ENCODE measurements at places on chromosomes 12 and 14.

DNA sequence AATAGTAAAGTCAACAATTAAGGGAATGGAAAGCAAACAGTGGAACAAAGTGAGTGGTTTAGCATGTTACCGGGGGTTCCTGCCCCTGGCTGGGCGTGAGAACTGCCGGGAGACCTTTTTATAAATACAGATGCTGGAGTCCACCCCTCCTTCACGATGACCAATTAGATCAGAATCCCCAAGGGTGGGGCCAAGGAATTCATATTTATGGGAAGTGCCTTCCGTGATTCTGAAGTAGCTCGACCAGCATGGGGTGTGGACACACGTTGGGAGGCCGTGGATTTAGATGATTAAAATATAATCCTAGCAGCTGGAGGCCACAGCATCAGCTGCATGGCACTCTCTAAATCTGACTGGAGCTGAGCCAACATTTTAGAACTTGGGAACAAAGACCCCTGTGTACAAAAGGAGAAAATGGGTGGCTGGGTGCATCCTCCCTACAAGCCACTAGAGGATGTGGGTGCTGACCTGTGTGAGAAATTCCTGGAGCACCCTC is 87.9 kb downstream of the SRRM4 start:
- DNase-seq: no peak

GRCh38 chr12:107025671-107026070 is 38.7 kb upstream of the MTERF2 start:
- no peak for DNase-seq

GRCh38 chr12:56998981-56999380 is 7.4 kb downstream of the ZBTB39 start:
- DNase-seq: no peak

GRCh38 chr12:6266541-6266966 is 43.9 kb upstream of the PLEKHG6 start:
- DNase-seq: no peak

DNA sequence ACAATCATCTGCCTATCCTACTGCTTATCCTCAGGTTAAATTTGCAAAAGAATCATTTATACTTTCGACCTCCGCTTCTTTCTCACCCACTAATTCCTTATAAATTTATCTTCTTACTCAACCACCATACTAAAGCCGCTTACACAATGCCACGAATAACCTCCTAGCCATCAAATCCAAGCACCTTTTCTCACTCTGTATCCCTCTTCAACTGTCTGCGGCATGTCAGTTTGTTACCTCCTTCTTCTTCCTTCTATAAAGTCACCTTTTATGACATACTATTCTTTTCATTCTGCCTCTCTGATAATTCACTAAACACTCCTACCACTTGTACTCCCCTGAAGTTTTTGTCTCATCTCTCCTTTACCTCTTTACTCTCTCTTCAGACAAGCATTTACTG is 66.3 kb downstream of the SEC23A start:
- DNase-seq: no peak

DNA sequence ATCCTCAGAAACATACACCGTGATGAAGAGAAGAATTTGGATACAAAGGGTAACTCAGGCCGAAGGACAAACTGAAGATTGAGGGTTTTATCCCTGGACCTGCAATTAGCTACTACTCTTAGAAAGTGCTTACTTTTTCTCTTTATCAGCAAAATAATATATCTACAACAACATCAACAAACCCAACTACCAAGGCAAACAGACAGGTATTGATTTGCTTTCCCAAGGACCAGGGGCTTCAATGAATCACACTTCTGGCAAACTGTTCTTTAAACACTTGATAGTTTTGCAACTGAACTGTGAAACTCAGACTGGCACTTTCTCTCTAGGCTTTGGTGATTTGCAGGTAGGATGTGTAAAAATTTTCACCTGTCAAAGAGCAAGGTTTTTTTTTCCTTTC is 247.5 kb downstream of the SEC23A start:
- DNase-seq: no peak

- no peak for DNase-seq
Observed at GRCh38 chr14:32382704-32383103, 53.6 kb downstream of the AKAP6 start.

- no peak for DNase-seq
Observed at GRCh38 chr12:130064999-130065398, 97.3 kb upstream of the FZD10 start.

DNA sequence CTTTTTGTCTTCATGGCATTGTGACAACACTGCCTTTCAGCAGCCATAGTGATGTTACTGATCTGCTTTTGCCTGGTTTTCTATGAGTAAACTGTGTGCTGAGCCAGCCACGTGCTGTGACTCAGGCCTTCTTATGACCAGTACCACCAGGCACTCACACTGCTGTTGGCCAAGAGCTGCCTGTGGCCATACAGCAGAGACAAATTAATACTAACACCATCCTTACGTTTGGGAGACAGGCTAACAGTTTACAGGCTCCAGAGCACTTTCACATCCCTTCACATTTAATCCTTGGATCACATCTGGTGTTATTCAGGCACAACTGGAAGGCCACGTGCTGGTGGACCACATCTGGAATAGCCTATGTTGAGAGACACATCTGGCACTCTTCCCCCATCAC is 377.9 kb downstream of the CCDC91 start:
- no peak for DNase-seq

GRCh38 chr12:123135688-123136087 is 15.2 kb downstream of the PITPNM2 start:
- DNase-seq: no peak

DNA sequence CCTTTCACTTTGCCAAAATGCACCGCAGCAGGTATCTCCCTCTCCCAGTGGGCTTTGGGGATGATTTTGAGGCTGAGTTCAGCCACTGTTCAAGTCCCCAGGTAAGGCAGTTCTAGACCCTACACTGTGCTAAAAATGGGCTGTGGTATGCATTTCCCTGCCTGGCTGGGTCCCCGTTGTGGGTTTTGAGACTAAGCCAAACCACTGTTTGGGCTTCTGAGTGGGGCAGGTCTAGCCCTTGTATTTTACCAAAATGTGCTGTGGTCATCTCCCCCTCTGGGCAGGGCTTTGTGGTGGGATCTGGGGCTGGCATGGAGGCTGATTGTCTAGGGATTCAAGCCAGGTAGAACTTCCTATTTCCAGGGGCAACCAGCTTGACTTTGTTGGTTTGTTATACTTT is 13.6 kb upstream of the OR4Q3 start:
- no peak for DNase-seq

DNA sequence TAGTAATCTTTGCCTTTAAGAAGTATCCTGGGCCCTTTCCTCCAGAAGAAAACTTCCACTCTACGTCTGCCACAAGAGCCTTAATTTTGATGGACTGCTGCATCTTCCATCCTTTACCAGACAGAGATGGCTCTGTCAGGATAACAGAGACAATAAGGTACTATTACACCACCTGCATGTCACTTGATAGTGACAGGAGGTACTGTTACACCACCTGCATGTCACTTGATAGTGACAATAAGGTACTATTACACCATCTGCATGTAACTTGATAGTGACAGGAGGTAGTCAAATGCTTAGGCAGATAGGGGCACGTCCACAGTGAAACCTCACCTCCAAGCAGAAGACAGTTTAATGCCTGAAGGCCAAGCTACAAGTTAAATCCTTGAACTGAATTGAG is 13.9 kb downstream of the OR6C74 start:
- no peak for DNase-seq

DNA sequence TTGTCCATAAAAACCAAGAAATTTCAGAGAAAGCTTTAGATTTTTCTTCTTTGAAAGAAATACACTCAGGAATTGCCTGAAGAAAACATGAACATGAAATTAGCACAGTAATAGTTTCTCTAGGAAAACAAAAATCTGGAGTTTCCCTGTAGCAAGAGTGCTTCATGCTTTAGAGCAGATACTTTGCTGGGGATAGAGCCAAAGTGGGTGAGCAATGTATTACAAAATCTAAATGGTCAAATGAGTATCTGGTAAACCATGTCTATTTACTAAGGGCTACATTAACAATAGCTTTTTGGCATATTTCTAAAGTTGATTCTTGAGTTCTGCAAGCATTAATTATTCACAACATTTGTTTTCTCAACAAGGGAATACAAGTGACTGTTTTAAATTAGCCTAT is 26.2 kb downstream of the AVPR1A start:
- no peak for DNase-seq

DNA sequence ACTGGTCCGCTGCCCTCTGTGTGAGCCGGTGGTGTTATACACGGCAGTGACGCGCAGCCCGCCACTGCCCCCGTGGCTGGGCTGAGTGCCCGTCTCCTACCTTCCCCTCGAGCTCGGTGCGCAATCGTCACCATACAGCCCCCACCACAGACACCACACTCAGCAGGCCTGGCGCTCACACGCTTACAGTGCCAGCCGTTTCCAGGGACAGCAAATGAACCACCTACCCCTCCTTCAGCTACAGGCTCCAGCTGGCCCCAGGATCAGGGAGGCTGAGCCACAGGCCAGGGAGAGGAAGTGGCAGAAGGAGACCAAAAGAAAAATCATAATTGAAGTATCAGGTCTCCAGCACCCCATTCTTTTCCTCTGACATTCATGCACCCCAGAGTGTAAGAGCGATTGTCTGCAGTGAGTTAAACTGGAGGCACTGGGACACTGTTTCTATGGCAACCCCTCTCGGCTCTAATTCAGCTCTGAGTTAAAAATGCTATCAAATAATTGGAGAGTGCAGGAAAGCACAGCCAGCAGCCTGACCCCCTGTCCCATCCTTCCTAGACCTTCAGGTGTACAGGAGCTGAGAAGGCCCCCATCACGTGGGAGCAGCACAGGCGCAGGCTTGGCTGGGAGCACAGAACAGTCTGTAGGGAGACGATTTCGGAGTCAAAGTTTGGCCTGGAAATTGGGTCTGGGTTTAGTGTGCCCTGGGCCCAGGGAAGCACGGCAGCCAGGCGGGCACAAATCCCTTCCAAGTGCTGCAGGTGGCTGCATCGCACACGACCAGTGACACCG is 18.0 kb downstream of the LRTM2 start:
- no peak for DNase-seq

DNA sequence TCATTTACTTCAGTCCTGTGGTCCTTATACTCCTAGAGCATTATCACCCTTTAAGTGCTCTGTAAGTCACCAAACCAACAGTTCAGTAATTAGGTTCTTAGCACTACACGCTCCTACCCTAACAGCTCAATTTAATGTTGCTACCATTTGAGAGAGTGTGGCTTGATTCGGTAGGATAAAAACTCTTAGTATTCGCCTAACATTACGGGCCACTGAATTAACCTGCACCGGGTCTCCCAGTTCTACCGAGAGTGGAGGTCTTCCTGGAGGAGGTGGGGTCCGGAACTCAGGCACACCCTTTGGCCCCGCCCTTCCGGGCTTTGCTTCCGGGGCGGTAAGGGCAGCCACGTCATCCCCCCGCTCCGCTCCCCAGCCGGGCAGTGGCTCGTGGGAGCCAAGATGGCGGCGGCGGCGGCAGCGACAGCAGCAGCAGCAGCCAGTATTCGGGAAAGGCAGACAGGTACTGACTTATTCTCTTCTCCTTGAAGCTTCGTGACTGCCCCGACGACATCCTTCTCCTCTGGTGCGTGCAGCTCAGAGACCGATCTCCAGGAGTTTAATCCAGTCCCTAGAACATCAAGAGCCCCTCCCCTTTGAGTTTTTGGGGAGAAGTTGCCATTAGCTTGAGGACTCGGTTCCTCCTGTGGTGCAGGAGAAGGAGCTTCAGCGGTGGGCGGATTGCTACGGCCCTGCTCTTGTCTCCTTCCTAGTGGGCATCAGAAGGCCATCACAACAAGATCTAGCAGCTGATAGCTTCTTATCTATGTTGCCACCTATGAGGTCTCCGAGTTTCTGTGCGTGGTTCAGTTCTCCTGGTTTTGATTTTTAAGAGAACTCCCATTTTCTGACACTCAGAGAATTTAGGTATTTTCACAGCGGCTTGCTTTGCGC is at the start of gene SCFD1:
Gene SCFD1, plus strand, starts transcription at position 380 of the 891 bp plus-strand sequence. Its CDS starts 20 bp downstream, at position 400.
- DNase-seq: peak; percentile 88

DNA sequence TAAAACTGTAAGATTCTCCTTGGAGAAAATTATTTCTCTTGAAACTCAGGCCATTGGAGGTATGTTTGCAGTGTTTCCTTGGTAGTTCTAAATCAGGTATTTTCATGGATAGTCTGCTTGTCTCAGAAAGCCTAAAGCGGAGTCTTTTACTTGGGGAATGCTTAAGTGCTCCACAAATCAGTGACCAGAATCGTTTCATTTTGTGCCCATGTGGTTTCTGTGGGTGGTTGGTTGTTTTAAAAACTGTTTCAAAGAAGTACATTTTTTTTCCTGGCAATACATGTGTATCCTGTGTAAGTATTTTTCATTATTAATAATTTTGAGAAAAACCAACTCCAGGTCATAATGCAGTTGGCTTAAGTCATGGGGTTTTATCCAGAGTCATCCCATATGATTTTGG is 33.6 kb downstream of the CCDC91 start:
- DNase-seq: peak; percentile 66

DNA sequence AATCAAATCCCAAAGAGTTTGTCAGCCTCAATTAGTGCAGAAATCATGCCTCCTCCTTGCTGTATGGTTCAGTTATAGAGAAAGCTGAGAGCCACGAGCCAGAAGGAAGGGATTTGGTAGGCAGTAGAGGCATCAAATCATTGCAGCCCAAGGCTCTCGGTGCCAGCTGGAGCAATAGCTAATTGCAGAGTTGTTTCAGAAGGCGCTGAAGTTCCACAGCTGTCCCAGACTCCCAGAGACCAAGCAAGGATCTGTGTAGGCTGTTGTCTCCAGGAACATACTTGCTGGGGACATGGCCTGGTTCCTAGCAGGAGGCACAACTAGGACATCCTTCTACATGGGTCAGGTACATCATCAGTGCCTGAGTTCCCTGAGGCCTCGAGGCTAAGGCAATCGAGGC is 80.4 kb upstream of the WSCD2 start:
- DNase-seq: no peak

DNA sequence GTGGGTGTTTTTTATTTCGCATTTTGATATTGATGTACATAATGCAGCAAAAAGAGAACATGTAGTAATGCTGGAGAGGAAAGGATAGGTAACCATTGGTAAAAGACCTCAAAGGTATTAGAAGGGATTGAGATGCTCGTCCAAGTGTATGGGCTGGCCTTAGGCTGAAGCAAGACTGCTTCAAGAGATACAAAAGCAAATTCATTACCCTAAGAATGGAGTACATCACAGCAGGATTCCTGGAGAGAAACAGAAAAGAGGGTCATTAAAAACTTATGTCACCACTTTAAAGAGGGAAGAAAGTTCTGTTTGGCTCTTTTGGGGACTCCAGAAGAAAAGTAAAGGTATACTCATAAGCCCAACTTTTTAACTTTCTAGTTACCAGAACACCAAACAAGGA is 420.5 kb downstream of the ZFP36L1 start:
- DNase-seq: no peak

GRCh38 chr12:80701388-80701787 is 6.0 kb upstream of the MYF6 start:
- no peak for DNase-seq

- no peak for DNase-seq
Observed at GRCh38 chr14:68199554-68200151, 380.1 kb downstream of the RAD51B start.

- no peak for DNase-seq
Observed at GRCh38 chr12:103558879-103559278, 28.2 kb upstream of the STAB2 start.

- no peak for DNase-seq
Observed at GRCh38 chr14:24060443-24060842, 8.6 kb downstream of the CARMIL3 start.
